ENCODE measurements at places on chromosomes 2 and 18.

DNA sequence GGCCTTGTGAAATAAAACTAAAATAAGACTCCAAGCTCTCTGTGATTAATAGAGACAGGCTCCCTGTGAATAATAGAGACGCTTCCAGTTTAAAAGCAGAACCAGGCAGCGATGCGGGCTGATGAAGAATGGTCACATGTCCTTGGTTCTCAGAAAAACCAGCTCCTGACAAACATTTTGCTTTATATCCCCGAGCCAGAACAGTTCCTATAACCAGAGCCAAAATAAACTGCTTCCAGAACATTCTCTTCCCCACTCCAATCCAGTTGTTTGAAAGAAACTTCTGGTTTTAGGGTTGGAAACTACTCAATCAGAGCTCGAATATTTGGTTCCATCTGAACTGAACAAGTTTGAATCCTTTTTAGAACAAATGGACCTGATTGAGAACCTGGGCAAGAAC is 213.7 kb downstream of the TSN start:
- DNase-seq, result no peak

GRCh38 chr2:118774458-118775133 is 72.9 kb downstream of the EN1 start:
- no peak for DNase-seq

DNA sequence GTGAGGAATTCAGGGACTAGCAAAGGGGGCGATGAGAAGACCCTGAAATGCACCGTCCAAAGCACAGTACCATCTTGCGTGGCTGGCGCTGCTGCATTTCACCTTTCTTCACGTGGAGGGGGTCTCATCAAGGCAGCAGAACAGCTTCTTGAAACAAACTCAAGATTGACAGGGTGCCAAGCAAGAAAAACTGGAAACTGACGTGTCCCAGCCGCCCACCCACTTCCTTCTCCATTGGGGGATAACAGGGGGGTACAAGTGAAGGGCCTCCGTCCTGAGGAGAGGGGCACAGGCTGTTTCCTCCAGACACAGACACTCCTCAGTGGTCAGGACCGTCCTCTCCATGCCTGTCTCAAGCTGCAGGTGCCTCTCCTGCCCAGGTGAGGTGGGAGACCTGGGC is 32.5 kb downstream of the HDAC4 start:
- no peak for DNase-seq

DNA sequence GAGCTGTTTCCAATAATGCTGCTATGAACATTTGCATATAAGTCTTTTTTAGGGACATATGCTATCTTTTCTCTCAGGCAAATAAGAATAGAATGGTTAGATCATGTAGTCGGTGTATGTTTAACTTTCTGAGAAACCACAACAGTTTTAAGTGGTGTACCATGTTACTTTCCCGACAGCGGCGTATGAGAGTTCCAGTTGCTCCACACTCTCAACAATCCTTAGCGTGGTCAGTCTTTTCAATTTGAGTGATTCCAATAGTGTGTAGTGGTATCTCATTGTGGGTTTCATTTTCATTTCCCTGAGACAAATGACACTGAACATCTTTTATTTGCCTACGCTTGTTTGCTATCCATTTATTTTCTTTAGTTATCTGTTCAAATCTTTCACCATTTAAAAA is 149.5 kb downstream of the ACOXL start:
- DNase-seq, result no peak

- DNase-seq, result no peak
Observed at GRCh38 chr2:227503433-227504406, 31.8 kb downstream of the AGFG1 start.

DNA sequence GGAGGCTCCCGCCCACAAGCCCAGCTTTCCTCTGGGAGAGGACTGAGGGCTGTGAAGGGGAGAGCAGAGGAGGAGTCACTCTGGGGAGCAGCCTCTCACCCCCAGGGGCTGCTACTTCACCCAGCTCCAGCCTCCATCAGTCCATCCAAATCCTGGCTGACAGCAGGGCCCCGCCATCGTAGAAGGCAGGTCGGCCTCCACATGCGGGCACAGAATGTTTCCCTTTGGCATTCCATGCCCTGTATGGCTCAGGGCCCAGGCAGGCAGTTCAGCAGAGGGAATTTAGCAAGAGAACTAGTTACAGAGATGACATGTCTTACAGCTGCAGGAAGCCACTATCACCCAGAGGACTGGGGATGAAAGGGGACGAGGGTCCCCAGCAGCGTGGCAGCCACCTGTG is 6.4 kb upstream of the ODC1 start:
- no peak for DNase-seq

DNA sequence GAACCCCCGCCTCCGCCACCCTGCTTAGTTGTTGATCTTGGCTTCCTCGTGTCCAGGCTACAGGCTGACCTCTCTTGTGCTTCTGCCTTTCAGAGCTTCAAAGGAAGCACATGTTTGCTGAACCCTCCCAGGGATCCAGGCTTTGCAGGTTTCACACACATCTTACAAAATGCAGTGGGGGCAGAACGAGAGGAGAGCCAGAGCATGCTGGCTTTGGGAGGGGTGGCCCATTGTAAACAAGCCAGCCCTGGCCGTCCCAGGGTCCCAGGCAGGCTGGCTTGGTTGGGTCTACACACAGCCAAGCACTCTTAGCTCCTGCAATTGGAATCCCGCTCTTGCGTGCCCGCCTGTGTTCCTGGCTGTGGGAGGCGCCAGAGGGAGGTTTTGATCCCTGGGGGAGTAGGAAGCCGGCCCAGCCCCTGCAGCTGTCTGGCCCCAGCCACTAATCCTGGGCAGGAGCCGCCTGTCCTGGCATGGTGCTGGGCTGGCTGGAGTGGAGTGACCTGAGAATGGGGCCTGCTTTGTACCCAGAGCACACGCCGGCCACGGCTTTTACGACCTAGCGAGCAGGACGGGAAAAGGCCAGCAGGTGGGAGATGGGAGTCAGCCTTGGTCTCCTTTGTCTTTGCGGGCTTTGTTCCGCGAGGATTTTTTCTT is 53.9 kb downstream of the SH3BP4 start:
- no peak for DNase-seq

- DNase-seq, result no peak
Observed at GRCh38 chr18:65749841-65750240, 971 bp upstream of the CDH7 start.

GRCh38 chr2:143545949-143546255 is 416.7 kb downstream of the ARHGAP15 start:
- DNase-seq, result no peak

- no peak for DNase-seq
Observed at GRCh38 chr2:109173311-109174171, 44.5 kb downstream of the SH3RF3 start.

DNA sequence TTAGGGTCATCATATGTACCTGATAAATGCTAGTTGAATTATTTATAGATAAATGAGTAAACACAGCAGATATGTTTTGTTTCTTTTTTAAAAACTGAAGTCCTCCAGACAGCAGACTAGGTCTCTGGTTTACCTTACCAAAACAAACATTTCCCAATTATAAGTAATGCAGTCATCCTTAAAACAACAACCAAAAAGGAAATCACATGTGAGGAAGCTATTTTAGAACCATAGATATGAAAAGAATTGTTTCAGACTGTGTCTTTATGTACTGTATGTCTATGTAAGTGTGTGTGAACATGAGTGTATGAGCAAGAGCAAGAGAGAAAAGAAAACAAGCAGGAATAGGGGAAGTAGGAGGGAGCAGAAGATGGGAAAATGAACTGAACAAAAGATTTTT is 441.0 kb downstream of the CPS1 start:
- DNase-seq, result no peak

DNA sequence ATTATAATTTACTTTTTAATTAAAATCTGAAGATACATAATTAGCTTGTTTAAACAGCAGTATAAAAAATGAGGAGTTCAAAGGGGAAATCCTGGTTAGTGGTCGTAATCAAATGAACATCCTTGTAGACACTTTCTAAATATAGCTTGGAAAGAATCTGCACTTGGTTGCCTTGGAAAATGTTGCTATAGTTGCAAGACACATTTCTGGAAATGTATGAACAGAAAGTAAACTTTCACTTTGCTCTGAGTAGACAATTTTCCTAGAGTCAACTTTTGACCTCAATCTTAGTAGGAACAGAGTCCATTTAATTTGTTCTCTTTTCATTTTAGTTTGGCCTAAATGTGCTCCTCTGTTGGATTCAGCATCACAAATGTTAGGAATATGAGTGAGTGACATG is 38.3 kb downstream of the GCA start:
- no peak for DNase-seq

GRCh38 chr2:224160917-224161316 is 121.8 kb upstream of the SERPINE2 start:
- no peak for DNase-seq

DNA sequence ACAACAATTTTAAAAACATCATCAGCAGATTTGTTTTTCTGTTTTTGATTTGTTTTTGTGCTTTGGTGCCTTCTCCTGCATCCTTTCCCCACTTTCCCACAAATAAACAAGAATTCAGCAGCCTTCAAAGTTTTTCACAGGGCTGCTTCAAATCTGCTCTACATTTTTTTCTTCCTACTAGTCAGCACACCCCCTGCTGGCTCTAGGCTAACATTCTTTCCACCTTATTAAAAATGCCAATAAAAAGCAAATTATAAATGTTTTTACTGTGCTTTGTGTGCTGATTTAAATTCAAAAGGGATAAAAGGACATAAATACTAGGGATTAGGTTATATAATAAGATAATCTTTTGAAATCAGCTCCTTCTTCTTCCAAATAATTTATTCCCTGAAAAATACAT is 6.2 kb upstream of the CNTNAP5 start:
- DNase-seq, result no peak
